ENCODE measurements at places on chromosomes 6 and 20. TPM values are rescaled to one million over a fixed set of nuclear protein-coding genes. Genes with fewer than 3 reads are reported as not detected.

DNA sequence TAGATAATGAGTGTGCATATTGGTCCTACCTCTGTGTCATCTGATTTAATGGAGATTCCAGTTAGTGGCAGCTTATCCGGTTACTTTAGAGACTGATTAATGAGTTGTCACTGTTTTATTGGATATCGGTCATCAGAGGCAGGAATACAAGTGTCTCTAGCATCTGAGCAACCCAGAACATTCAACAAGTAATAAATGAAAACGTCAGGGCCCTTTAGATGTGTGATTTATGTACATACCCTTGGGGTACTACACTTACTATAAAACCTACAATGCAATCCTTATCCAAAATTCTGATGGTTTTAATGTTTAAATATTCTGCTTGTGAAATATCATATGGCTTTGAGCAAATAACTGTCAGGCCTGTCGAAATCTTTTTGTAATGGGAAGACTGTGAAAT lies 1117.9 kb upstream of the FLRT3 start:
- peak; percentile 50 for DNase-seq

DNA sequence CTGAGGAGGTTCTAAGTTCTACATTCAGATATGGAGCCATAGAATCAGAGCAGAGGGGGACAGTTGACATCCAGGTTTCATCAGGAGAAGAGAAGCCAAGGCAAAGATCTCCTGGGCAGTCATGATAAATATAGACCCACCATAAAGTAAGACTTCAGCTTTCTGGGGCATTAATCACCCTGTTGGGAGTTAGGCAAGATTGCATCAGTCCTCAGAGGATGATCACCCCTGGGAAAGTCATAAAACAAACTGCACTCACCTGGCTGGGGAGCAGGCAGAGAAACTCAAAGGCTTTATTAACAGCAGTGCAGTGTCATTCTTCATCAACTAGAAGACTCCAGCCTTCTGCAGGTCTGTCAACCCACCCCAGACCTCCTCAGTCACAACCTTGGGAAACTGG lies 301.3 kb upstream of the JARID2 start:
- DNase-seq = peak; percentile 18

GRCh38 chr6:42175860-42176259 lies 2.7 kb downstream of the GUCA1A start:
- no peak for DNase-seq

GRCh38 chr6:21970569-21971300 lies 326.1 kb downstream of the PRL start:
- DNase-seq = no peak

GRCh38 chr6:33428224-33428965 lies 8.5 kb downstream of the SYNGAP1 start:
- DNase-seq = peak; percentile 62

- DNase-seq = no peak
These were observed 200.6 kb downstream of the GMPR start for GRCh38 chr6:16438718-16439591.

- no peak for DNase-seq
These were observed 235.2 kb downstream of the SOX4 start for GRCh38 chr6:21828704-21829103.

GRCh38 chr6:33672808-33673207 lies 38.7 kb downstream of the UQCC2 start:
- peak; percentile 99 for DNase-seq

- no peak for DNase-seq
These were observed 36.2 kb upstream of the OGFRL1 start for GRCh38 chr6:71252410-71252809.

GRCh38 chr6:15400572-15401004 lies 154.7 kb downstream of the JARID2 start:
- no peak for DNase-seq

DNA sequence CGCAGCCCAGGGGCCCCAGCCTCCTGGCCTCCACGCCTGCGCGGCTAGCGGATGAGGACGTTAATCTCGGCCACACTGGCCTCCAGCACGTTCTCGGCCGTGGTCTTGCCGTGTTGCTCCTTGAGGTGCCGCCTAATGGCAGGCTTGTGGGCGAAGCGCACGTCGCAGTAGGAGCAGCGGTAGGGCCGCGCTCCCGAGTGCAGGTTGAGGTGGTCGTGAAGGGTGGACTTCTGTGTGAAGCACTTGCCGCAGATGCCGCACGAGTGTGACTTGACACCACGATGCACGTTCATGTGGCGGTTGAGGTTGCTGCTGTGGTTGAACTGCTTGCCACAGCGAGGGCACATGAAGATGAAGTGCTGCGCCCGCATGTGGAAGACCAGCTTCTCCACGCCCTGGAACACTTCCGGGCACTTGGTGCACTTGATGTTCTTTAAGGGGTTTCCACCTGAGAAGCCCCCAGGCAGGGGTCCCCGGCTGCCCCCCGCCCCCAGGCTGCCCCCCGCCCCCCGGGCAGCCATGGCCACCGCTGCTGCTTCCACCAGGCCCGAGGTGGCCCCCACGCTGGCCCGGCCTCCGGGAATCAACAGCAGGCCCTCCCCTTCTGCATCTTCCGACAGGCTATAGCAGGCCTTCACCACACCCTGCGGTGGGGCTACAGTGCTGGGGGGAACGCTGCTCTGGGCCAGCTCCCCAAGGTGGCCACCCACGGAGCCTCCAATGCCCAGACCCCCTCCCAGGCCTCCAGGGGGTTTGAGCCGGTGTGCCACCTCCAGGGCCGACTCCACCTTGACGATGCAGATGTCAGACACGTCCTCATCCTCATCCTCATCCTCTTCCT lies 1.8 kb downstream of the ZBTB12 start:
- no peak for DNase-seq

DNA sequence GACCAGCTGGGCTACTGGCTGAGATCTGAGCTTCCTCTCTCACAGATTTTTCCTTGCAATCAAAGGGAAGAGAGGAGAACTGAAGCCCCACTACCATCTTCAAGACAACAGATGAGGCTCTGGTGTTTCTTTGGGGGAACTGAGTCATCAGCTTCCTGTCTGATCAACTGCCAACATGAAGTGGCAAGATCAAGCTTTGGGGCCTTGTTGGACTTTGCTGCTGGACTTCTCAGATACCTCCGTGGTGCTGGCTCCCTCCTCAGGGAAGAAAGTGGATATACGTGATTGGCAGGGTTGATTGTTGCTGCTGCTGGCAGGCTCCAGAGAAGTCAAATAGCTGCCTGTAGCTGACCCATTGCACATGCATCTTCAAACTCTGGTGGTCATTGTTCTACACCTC lies 3.6 kb upstream of the TOX2 start:
- peak; percentile 96 for DNase-seq

- DNase-seq = peak; percentile 36
These were observed 26.7 kb upstream of the TTPAL start for GRCh38 chr20:44448753-44449546.

GRCh38 chr20:44809380-44810060 lies 826 bp downstream of the RIMS4 start:
- no peak for DNase-seq

Gene NFS1
- total RNA-seq = 31.0 TPM

Gene CAP2
- total RNA-seq = 39.9 TPM

Gene CFAP61
- not detected for total RNA-seq
